Activated CD4-positive, CD25-positive, alpha-beta regulatory T cell treated with anti-CD3 and anti-CD28 coated beads, Interleukin-2, amount 50 U/mL, for 24 hours (primary cell): ENCODE measurements at places on chromosomes 11 and 22.

DNA sequence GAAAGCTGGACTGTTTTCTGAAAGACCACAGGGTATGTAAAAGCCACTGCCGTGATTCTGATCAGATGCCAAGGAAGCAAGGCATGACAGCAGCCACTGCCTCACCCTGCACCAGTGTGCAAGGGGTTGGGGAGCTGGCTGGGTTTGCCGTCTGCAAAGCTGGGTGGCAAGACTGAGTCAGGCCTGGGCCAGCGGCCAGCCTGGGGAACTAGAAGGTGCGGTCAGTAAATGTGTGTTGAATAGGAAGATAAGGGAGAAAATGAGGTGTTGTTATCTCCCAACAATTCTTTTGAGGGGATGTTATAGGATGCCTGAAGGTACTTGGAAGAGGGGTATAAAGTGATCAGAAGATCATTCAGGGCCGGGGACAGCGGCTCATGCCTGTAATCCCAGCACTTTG is 8.0 kb downstream of the VSTM5 start:
- ATAC-seq = no peak

DNA sequence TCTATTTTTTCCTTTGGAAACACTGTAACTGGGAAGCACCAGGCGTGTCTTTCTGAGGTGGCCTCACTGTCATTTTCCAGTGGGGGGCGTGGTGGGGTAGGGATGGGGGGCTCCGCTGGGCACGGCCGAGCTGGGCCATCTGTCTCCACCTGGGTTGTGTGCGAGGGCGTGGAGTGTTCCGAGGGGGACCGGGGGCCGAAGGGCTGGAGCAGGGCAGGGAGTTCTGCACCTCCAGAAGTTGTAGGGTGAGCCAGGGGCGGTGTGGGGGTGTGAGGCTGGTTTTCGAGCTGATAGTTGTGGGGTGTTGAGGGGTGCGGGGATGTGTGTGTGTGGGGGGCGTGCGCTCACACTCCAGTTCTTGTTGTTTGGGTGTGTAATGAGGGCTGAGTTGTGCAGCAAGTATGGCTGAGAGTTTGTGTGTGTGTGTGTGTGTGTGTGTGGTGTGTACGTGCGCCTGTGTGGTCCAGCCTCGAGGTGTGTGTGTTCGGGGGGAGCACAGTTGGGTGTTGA is 10.8 kb downstream of the YPEL4 start:
- peak; percentile 18 for ATAC-seq

- ATAC-seq = no peak
Measured at GRCh38 chr11:83025267-83025704, 46.4 kb downstream of the RAB30 start.

- no peak for ATAC-seq
Measured at GRCh38 chr11:13298765-13299164, 21.2 kb downstream of the BMAL1 start.

DNA sequence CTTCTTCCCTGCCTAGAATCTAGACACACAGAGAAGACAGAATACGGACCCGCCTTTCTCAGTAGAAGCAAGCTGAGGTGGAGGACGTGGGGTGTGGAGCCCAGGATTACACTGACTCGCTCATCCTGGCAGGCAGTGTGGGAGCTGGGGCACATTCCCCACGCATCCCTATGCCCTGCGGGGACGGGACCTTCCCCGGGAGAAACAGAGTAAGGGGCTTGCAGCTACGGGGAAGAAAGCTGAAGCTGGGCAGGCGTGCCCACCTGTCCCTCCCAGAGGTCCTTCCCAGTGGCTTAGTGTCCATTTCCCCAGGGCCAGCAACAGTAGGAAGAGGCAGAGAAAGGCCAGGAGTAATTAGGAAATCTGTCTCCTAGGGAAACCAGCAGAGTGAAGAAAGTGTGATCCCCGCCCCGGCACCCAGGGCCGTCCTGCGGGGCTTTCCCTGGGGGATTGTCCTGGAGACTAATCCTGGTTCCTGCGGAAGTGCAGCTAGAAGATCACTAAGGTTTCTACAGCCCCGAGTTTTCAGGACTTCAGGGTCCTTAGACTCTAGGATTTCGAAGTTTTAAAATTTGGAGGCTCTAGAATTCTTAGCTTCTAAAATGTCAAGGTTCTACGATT is 7.8 kb downstream of the DNAJB13 start:
- ATAC-seq = no peak
